ENCODE measurements at places on chromosomes 2 and 18. TPM values are rescaled to one million over a fixed set of nuclear protein-coding genes. Genes with fewer than 3 reads are reported as not detected.

- no peak for DNase-seq
Measured at GRCh38 chr2:24586955-24587354, 95.9 kb downstream of the NCOA1 start.

The RAPH1 gene
- total RNA-seq = 3.6 TPM

DNA sequence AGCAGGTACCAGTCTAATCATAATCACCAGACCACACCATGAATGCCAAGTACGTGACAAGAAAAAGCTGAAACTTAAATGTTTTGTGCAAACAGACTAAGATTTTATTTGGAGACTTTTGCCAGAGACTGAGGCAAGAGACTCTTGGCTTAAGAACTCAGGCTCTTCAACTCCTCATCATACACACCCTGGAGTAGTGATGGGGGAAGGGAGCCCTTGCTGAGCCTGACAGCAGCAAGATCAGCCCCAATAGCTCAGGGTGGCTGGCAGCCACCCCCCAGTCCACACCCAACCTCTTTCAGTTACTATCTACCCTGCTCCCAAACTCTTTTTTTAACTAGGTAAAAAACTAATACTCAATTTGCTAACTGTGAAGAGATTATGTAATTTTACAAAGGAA lies 114.8 kb downstream of the CCBE1 start:
- no peak for DNase-seq

The ADGRF3 gene
- total RNA-seq = 0.02 TPM

The SLC11A1 gene
- total RNA-seq = 0.10 TPM

GRCh38 chr2:10514743-10515142 lies 66.6 kb upstream of the ODC1 start:
- DNase-seq = peak; percentile 18

DNA sequence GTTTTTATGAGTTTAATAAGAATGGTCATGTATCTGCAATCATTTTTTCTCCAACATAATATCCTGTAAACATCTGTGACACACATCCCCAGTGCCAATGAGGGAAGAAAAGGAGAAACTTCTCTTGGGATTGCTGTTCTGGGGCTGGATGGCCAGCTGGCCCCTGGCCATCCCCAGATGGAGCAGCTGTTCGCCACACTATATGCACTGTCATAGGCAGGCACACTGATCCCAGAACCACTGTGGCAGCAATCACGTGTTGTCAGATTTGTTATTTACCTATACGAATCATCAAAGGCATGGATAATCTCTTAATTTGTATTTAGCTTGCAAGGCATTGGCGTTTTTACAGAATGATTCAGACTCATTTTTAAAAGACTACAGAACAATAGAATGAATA lies 167.6 kb upstream of the ACAA2 start:
- no peak for DNase-seq

The LOXHD1 gene
- not detected for total RNA-seq

The SIX2 gene
- total RNA-seq = 0.06 TPM

DNA sequence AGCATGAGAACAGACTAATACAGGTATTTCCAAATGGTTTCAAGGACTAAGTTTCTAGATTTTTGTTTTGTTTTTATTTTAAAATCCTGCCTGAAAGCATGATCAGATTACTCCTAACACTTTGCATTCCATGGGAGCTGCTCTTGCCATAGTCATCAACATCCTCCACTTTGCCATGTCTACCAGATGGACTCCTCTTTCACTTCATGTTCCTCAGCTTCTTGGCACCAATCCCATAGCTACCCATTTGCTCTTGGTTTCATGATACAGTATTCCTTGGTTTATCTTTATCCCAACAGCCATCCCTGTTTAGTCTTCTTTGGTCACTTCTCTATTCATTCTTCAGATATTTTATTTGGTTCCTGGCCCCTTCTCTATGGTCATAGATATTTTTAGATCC lies 154.2 kb upstream of the CCDC195 start:
- DNase-seq = no peak

GRCh38 chr2:681312-681711 lies 4.1 kb upstream of the TMEM18 start:
- no peak for DNase-seq

The AP1S3 gene
- 4.6 TPM for total RNA-seq

GRCh38 chr2:140639628-140640027 lies 1491.2 kb downstream of the LRP1B start:
- no peak for DNase-seq

GRCh38 chr18:75489493-75490190 lies 62.1 kb upstream of the SMIM21 start:
- DNase-seq = peak; percentile 94

The POTEI gene
- total RNA-seq = 0.31 TPM

DNA sequence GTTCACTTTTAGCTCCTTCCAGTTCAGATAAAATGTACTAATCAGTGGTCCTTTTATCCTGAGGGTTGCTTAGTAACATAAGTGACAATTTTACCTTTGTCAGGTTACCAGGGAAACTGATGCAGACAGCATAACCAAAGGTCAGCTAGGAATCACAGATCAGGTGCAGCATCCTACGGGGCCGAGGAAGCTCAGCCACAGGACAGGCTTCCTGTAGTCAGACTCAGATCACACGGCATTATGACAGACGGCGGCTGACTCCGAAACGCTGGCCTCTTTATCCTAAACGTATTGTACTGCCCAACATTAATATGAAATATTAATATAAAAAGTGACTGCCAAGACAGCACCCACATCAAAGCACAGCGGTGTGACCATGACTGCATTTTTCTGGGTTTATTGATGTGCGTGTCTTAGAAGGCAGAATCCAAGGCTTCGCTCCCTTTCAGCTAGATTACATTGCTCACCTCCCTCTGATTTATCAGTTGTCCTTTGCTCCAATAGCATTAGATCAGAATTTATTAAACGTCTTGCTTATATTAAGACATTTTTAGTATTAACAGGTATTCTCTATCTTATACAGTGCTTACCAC lies 444.5 kb downstream of the CMPK2 start:
- DNase-seq = no peak

GRCh38 chr2:211453311-211453887 lies 897.0 kb downstream of the CPS1 start:
- DNase-seq = no peak

- DNase-seq = no peak
Measured at GRCh38 chr2:17540813-17541530, 476 bp downstream of the VSNL1 start.

- DNase-seq = peak; percentile 5
Measured at GRCh38 chr18:34028324-34028723, 196.4 kb downstream of the NOL4 start.

GRCh38 chr18:23967321-23968089 lies 47.0 kb upstream of the TTC39C start:
- no peak for DNase-seq

The C2orf81 gene
- total RNA-seq = 0.53 TPM

- DNase-seq = no peak
Measured at GRCh38 chr2:7795778-7796563, 878.8 kb downstream of the RNF144A start.

The PRKCE gene
- total RNA-seq = 30.9 TPM

Data from H4 (cell line).